ENCODE measurements at places on chromosomes 13 and 19.
A peak's percentile ranks its signal among the peaks of the same experiment; 100 is the strongest.

GRCh38 chr13:79197933-79198332 is 208.1 kb downstream of the RBM26 start:
- no peak for DNase-seq

GRCh38 chr19:15641901-15642491 is 1.3 kb downstream of the CYP4F3 start:
- DNase-seq: no peak

GRCh38 chr19:55283548-55284377 is at the start of gene BRSK1:
TSS of gene BRSK1 (plus strand) at chr19:55283997. CDS start at chr19:55284443, 446 bp downstream.
- DNase-seq: peak; percentile 85

- DNase-seq: no peak
Observed at GRCh38 chr13:88544836-88545235, 873.7 kb downstream of the SLITRK5 start.

DNA sequence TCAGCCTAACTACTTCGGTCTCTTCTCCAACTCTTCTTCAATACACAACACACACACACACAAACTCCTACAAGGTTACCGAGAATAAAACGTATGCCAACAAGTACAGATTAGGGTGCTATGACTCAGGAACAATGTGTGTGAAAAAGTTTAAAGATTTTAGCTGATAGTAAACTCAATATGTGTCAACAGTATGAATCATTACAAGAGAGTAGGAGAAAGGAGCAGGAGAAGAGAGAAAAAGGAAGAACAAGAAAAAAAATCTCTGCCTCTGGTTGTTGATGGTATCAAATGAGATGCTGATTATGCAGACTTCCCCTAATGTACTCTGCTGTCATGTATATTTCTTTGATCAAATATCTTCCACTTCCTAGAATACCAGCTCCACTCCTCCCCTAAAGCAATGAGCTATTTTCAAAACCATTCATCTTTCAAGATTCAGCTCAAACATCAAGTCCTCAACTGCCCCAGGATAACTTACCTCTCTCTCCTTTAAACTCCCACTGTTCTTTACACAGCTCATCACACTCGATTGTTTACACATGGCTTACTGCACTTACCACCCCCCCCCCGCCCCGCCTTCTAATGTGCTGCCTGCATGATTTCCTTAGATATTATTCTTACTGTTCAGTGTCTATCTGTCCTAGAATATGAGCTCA is 95.6 kb downstream of the FAM216B start:
- peak; percentile 87 for DNase-seq

DNA sequence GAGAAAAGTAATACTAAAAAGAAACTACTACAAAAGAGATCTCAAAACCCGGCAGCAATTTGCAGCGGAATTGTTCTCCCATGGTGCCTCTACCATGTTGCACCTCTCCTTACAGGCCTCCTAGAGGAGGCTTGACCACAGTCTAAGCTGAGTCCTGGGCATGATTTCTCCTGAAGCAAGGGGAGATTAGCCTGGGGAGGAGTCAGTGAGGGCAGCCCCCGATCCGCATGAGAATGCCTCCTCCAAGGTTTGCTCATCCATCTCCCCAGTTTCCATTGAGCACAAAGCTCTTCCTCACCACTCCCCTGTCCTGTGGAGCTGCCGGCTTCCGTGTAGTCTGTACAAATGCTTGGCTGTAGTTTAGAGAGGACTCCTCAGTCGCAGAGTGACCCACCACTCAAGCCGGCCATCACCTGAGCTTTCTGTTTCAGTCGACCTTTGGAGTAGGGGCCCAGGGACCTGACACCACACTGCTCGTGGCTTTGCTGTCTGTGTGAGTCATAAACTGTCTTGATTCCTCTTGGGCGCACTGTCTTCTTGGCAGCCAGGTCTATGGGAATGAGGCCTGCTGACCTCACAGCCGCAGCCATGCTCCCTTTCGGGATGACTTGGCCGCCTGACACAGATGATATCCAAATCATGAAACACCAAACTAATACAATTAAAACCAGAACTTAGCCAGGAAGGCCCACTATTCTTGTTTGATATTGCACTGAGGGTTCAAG is 72.3 kb downstream of the C1QTNF9 start:
- DNase-seq: no peak

Measured in fibroblast of skin of right quadriceps (primary cell).